ENCODE measurements at places on chromosomes 11 and 22. TPM values are rescaled to one million over a fixed set of nuclear protein-coding genes. Genes with fewer than 3 reads are reported as not detected.

Gene OR52I1
- not detected for total RNA-seq

Gene HPX
- total RNA-seq = 0.77 TPM

Gene KIRREL3
- 0.60 TPM for total RNA-seq

Gene SERPING1
- 5.5 TPM for total RNA-seq
